ENCODE measurements at places on chromosomes 2 and 18.

DNA sequence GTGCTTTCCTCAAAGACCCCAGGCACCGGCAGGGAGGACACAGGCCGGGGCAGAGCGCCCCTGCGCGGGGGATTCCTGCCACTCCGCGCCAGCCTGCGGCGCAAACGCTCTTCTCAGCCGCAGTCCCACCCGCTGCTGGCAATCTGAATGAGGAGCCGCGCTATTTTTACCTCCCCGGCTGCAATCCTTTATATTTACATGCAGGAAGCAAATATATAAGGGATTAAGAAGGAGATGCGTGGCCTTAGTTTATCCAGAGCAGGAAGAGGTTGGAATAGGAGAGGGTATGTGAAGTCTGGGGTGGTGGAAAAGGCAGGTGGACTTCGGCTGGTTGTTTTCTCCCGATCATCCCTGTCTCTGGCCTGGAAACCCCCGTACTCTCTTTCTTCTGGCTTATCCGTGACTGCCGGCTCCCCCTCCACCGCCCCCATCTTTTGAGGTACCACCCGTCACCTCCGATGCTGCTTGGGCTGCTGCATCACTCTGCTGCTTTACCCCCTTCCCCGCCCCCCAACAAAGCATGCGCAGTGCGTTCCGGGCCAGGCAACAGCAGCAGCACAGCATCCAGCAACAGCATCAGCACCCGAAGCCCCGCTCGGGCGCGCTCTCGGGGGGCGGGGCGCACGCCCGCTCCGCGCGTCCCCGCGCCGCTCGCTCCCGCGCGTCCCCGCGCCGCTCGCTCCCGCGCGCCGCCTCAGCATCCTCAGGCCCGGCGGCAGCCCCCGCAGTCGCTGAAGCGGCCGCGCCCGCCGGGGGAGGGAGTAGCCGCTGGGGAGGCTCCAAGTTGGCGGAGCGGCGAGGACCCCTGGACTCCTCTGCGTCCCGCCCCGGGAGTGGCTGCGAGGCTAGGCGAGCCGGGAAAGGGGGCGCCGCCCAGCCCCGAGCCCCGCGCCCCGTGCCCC is at the start of gene ADAM23:
Gene ADAM23, plus strand, starts transcription at position 700 of the 902 bp plus-strand sequence. CDS start 335 bp downstream, outside the sequence.
- DNase-seq, result peak; percentile 61

GRCh38 chr2:152615177-152615576 is 102.1 kb downstream of the PRPF40A start:
- DNase-seq, result no peak

- no peak for DNase-seq
These were observed 330.5 kb upstream of the TCF4 start for GRCh38 chr18:55918444-55918843.

DNA sequence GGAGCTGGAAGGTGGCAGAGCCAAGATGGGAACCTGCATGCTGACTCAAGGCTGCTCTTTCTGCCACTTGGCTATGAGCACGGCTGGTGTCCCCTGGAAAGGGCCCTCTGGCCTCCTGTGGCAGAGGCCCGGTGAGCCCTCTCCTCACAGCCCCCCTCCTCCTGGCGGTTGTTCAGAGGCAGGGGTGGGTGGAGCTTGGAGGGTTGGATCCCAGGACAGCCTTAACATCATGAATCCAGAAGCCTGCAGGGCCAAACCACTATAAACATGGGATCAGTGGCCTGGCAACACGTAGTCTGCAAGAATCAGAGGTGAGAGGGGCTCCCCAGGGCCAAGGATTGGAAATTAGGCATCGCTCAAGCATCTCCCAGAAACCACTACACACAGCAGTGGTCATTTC is 48.5 kb upstream of the LOXHD1 start:
- no peak for DNase-seq

DNA sequence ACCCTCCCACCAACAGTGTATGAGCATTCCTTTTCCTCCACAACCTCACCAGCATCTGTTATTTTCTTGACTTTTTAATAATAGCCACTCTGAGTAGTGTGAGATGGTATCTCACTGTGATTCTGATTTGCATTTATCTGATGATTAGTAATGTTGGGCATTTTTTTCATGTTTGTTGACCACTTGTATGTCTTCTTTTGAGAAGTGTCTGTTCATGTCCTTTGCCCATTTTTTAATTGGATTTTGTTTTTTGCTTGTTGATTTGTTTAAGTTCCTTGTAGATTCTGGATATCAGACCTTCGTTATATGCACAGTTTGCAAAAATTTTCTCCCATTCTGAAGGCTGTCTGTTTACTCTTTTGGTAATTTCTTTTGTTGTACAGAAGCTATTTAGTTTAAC is 59.1 kb downstream of the SP100 start:
- no peak for DNase-seq

DNA sequence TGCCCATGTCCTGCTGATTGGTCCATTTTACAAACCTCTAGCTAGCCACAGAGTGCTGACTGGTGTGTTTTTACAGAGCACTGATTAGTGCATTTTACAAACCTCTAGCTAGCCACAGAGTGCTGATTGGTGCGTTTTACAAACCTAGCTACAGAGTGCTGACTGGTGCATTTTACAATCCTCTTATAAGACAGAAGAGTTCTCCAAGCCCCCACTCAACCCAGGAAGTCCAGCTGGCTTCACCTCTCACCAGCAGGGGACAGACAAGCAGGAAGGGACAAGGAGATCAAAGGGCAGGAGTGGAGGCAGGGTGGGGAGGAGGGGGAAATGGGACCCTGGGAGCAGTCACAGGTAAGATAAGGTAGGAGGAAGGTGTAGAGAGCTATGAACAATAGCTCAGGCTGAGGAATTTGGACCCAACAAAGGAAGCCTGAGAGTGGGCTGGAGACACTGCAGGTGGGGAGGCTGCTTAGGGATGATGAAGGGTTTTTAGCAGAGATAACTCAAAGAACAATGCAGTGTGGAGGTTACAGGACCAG is 37.1 kb downstream of the SH2D6 start:
- DNase-seq, result no peak

DNA sequence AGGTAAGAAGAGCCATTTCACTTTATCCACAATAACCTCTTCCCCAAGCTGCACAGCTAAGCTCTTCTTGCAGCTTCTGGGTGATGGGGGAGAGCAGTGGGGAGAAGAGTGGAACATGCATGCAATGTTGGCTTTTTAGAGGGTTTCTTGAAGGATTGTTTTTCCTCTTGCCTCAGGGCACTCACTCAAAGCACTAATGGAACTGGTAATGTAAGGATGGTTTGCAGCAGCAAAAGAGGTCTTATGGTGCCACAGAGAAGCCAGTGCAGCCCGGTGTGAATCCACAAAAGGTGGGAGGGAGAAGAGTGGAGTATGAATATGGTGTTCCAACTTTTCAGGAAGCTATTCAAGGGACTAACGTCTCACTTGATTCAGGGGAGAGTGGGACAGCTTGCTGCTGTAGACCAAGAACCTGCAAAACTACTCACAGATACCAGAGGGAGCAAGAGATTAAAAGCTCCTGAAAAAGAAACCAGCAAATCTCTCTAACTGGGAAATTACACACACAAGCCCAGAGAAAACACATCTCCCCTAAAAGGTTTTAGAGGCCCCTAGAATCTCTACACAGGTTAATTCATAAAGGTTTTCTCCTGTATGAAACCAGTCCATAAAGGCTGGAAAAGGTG is 116.4 kb downstream of the CHN1 start:
- no peak for DNase-seq

- peak; percentile 79 for DNase-seq
These were observed at the start of gene SLC66A3 for GRCh38 chr2:11155381-11156035. TSS of gene SLC66A3 (plus strand) at chr2:11155467. CDS start at chr2:11155547, 80 bp downstream.

GRCh38 chr2:86338778-86339295 is 1.4 kb upstream of the REEP1 start:
- no peak for DNase-seq

GRCh38 chr2:74532222-74532621 is 2.5 kb downstream of the HTRA2 start:
- DNase-seq, result no peak

GRCh38 chr2:48566592-48567310 is 36.8 kb downstream of the STON1 start:
- DNase-seq, result no peak

DNA sequence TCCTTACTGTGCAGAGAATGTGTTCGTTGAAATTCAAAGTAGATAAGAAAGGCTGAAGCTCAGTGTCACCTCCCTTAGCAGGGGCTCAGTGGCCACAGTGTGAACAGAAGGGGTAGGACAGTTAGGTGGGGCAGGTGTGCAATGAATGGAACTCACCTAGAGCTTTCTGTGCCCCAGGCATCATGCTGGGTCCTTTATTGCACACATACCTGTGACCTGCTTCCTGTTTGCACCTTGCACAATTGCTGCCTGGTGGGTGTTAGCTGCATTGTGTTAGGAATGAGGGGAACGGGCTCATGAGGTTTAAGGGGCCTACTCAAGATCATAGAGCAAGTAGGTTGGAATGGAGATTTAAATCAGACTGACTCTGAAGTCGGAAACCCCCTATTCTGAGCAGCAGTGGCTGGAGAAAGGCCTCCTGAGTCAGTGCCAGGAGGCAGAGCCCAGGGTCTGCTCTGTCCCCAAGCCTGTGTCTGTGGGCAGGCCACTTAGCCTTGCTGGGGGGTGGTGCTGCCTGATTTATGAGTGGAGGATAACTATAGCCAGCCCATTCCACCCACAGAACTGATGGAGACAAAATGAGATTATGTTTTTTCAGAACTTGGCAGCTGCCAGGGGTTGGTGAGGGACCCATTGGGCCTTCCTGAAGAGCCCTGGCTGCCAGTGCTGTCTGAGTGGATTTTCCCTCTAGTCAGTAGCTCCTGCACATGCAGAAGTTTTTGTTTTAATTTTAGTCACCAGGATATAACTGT is 76.2 kb downstream of the NPAS2 start:
- DNase-seq, result no peak

DNA sequence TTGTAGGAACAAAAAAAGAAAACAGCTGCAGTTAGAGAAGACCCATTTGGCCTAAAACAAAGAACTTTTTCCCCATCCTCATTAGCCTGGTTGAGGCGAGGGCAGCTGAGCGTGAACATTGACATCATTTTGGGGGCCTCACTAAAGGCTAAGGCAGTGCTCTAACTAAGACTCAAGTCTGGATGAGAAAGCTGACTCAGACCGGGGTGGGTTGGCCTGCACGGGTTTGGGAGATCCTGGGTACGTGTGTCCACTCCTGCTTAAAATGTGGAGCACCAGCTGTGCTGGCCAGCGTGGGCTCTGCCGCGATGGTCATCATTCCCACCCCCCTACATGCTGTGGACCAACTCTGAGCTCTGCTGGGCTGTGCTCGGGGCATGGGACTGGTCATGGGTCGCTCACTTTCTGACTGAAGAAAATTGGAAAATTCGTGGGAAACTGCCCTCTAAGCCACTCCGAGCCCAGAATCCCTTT is 86.0 kb upstream of the TMEM247 start:
- no peak for DNase-seq

DNA sequence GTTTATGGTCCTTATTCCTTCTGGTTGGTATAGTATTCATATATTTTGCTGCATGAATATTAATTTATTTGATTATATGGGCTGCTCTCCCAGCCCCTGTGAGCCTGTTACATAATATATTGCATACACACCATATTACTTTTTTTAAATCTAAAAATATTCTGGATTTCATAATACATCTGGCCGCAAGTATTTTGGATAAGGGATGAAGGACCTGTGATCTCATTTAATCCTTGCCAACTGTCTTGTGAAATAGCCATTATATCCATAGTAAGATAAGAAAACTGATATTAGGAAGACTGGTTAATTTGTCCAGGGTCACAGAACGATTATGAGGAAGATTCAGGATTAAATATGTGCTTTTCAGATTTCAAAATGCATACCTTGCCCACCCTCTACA is 433.6 kb downstream of the LPIN1 start:
- no peak for DNase-seq

GRCh38 chr2:16139663-16140615 is 199.6 kb downstream of the MYCN start:
- DNase-seq, result no peak

- no peak for DNase-seq
These were observed 8.7 kb upstream of the TEX44 start for GRCh38 chr2:231583982-231584381.

GRCh38 chr18:27599202-27599829 is 414.2 kb upstream of the CHST9 start:
- DNase-seq, result peak; percentile 61

DNA sequence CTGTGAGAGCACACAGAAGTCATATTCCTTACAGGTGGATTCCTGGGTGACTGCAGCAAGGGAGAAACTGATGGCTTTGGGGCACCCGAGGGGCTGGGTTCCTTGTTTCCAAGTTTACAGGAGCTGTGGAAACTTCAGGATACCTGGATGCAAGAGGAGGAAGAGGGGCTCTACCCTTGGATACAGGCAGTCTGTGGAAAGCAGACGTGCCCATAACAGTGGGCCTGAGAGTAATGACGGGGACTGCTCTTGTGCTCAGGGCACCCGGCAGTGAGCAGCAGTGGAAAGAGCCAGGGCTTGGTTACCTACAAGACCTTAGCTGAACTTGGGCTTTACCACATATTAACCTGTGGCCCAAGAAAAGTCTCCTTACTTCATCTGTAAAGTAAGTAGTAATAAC is 102.2 kb upstream of the TGFA start:
- no peak for DNase-seq

GRCh38 chr2:149568138-149568537 is 19.4 kb downstream of the MMADHC start:
- DNase-seq, result no peak

DNA sequence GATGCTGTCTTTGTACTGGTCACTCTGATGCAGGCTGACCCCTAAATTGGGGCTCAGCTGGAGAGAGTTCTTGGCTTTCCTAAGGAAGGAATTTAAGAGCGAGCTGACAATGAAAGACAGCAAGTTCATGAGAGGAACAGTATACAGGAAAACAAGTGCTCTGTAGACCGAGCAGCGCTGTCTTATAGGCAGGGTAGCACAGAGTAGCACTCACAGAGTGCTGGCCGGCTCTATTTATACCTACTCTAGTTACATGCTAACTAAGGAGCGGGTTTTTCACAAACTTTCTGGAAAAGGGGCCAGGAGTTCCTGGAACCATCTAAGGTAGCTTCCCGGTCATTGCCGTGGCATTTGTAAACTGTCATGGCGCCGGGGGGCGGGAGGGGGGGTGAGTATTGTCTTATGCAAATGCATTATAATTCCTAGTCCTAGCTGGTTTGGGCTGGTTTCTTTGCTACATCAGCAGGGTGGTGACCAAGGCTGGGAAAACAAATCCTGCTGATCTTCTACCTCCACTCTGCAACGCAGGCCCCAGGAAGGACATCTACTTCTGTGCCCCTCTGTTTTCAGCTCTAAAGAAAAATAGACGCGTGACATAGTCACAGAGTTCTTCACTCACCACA is 31.6 kb upstream of the MAP3K20 start:
- DNase-seq, result no peak

DNA sequence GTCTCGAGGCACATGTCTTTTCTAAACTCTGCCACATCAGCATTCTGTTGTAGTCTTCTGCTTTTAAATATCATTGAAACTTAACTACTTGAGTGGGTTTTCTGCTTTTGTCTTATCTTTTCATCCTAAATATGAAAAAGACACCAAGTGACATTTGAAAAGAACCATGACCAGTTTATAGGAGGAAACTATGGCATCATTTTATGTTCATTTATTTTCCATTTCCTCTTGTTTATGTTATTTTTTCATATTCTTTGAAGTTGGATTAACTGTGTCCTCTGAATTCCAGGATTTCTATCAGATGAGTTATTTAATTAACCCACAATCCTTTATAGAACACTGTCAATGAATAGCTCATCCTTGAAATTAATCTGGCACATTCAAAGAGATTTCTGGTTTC is 93.4 kb upstream of the ARHGAP28 start:
- DNase-seq, result no peak
